ENCODE measurements at places on chromosomes 11 and 22. TPM values are rescaled to one million over a fixed set of nuclear protein-coding genes. Genes with fewer than 3 reads are reported as not detected.

- peak; percentile 72 for DNase-seq
Observed at GRCh38 chr22:37326726-37327125, 44.4 kb downstream of the CYTH4 start.

GRCh38 chr22:24995649-24996180, 43.2 kb downstream of the KIAA1671 start:
- DNase-seq = no peak

GRCh38 chr11:60906132-60906972, at the start of gene PRPF19:
Gene PRPF19 (minus strand): TSS chr11:60906585. CDS start chr11:60906382, 203 bp downstream.
- peak; percentile 99 for DNase-seq

Gene TUBA8
- total RNA-seq = 3.1 TPM

- DNase-seq = no peak
Observed at GRCh38 chr11:10373340-10373739, 68.5 kb downstream of the ADM start.

Gene OR52A1
- total RNA-seq = not detected

DNA sequence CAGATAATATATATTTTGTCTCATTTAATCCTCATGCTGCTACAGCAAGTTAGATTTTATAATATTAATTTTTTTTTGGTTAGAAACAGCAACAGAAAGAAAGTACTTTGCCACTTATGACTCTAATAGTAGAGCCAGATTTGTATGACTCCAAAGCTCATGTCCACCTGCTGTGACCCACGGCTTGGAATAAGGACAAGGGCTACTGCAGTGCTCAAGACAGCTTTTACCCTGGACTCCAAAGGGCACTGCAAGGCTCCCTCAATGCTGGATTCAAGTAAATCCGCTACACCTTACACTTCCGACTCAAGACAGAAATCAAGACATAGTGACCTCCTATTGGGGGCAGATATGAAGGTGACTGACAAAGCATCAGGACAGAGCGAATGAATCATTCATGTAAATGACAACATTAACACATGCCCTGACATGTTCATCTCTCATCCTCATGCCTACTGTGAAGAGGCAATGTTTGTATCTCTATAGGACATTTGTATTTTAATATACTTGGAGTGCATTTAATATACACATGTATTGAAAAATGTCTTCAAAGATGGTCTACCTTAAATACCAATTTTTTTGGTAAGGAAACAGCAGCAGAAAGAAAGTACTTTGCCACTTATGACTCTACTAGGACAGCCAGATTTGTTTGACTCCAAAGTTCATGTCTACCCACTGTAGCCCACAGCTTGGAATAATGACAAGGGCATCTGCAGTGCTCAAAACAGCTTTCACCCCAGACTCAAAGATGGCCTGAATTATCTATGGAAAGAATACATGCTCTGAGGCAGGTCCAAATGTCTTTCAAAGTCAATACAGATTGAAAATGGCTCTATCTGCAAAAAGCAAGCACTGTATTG, 375.6 kb upstream of the CCDC90B start:
- no peak for DNase-seq

DNA sequence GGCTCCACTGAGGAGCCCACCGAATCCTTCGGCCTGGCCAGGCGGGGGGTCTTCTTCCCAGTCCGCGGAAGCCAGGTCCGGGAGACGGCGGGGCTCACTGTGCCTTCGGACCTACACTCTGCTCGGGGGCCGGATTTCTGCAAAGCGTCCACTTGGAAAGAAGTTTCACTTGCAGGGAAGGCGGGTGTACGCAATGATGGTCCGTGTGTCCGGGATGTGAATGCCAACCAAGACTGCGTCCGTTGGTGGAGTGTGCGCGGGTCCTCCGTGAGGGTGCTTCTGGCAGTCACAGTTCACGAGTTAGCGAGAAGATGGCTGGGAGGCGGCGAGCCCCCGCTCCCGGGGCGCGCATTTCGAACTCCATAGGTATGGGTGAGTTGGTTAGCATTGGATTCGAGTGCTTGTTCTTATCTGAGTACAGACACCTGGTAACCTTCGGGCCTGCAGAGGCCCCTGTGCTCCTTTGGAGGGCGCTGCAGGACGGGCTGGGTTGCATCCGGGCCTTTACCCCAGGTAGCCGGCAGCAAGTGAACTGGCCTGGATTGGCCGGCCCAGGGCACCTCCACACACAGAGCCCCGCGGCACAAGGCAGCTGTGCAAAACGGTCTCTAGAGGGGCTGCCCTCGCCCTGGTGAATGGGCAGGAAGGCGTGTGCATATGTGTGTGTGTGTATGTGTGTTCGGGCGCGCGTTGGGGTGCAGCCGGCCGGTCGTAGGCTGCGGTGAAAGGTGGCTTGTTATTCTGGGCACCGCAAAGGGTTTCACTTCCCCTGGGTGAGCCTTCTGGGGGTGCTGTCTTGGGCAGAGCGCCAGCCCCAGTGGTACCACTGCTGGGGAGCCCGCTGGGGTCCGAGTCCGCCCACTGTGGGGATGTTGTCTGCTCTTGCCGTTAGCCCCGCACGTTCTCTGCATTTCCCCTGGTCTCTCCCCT, 13.3 kb upstream of the CYP2R1 start:
- DNase-seq = peak; percentile 70

- no peak for DNase-seq
Observed at GRCh38 chr22:27422442-27422841, 379.1 kb downstream of the MN1 start.

GRCh38 chr11:104968355-104968855, at the start of gene CASP4:
Gene CASP4 (minus strand): TSS chr11:104968574. CDS start chr11:104968525, 49 bp downstream.
- DNase-seq = no peak

Gene DGCR6L
- total RNA-seq = 58.8 TPM

DNA sequence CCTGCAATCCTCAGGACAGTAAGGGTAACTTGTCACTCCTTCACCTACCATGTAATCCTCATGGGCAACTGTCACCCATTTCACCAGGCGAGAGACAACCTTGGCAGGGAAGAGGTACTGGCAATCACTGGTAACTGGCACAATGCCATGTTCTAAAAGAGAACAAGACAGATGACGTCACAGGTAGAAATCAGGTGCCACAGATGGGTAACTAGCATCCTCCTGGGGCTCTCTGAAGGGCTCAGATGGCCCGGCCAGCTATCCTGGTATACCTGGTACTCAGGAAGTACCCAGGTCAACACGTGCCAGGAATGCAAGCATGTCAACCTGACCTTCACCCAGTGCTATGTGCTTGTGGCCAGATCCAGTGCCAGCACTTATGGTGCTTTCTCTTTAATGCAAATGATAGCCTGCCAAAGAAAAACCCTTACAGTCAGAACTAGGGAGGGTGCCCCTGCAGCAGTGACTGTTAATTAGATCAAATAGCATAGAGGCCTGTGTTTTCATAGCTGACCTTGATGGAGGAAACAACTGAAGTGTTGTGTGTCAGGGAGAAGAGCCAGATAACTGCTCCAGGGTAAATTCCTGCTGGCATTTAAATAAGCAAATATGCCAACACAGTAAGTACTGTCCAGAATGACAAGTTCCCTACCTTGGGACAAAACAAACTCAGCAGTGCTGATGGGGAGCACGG, 36.2 kb downstream of the THOC5 start:
- DNase-seq = no peak

DNA sequence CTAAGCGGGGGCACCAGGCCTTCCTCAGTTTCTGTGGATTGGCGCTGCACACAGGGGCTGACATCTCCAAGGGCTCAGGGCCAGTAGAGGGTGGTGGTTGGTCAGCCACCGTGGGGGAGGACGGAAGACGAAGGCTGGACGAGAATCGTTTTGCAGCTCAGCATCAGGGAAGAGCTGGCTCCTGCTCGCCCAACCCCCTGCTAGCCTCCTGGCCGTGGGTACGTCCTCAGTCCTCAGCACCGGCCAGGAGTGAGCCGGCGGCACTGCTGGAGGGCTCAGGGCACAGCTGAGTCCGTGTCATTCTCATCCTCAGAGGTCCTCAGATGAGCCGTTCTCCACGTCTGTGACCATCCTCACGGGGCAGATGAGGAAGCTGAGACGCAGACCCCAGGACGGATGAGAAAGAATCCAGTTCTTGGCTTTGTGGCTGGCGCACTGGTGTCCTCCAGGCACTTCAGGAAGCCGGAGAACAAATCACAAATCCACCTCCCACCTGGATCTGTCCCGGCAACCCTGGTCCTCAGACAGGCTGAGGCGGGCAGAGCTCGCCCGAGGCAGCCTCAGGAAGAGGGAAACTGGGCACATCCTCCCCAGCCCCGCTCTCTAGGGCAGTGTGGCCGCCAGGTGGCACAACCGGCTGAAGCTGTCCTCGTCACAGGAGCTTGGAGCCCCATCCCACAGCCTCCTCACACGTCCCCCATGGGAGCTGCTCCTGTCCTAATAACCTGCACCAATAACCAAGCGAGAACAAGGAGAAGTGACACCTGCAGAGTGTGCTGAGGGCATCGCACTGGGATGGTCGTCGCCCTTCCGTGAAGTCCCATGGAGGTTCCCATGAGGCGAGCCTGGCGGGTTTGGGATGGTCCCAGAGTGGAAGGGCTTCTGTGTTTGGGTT, 393.7 kb downstream of the BRD1 start:
- DNase-seq = no peak

- no peak for DNase-seq
Observed at GRCh38 chr22:44807915-44808690, 55.7 kb downstream of the ARHGAP8 start.

DNA sequence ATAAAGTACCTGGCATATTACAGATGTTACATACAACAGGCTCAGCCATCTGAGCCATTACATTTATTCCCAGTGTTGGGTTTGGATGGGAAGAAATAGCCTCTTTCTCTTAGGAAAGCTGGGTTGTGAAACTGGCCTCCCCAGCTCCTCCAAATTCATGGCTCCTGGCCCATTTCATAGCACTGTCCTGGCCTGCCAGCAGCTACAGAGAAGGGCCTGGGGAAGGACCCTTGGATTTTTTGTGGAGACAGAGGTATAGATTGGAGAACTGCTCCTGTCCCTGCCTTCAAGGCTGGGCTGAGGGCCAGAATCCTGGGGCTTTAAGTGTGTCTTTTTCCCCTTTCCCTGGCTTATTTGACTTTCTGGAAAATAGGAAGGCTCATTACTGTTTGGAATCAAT, 18.0 kb downstream of the PKNOX2 start:
- no peak for DNase-seq

GRCh38 chr11:16167706-16168487, 188.4 kb downstream of the SOX6 start:
- DNase-seq = no peak
